Hippocampal formation (tissue), 2 donors: ENCODE measurements at places on chromosomes 7 and 10.

GRCh38 chr7:2803755-2804154 lies 40.4 kb downstream of the GNA12 start:
- DNase-seq, result no peak

GRCh38 chr7:85274454-85274853 lies 87.6 kb upstream of the SEMA3D start:
- DNase-seq, result no peak

GRCh38 chr7:91759205-91759863 lies 121.2 kb downstream of the MTERF1 start:
- no peak for DNase-seq

DNA sequence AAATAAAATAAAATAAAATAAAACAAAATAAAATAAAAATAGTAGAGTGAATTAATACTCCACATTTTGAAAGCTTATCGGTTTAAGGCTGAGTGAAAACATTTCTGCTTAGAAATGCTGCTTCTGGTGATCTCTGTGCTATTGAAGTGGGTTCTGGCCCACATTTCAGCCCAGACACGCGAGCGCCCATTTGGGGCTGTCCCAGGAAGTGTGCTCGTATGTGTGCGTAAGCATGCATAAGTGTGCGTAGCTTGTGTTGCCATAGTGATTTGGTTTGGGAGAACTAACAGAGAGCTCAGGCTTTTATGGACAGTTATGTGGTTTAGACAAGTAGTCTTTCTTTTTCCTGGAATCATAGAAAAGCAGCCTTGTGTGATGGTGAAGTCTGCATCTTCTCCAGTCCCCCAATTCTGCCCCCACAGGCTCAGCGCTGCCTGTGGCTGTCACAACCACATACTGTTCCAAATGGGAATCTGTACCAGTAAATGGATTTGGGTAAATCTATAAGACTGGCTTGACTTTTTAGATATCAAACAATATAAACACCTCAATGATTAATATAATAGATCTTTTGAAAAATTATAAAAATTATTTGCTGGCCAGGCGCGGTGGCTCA lies 29.8 kb upstream of the PURB start:
- DNase-seq, result no peak

DNA sequence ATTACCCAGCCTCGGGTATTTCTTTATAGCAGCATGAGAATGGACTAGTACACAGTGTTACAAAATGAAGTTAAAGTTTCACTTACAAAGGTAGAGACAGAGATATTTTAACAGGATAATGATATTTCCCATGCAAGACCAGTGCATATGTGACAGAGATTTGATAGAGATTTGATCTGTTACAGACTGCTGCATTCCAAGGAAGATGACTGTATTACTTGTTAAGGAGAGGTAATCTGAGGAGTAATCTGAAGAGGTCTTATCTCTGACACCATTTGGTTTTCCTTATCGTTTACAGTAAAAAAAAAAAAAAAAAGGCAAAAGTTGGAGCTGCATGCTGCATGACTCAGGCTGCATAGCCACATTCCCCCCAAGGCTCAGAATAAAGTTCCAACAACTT lies 289.6 kb downstream of the POM121L12 start:
- DNase-seq, result no peak

- no peak for DNase-seq
Observed at GRCh38 chr7:142899661-142900060, 14.1 kb upstream of the TRPV6 start.

DNA sequence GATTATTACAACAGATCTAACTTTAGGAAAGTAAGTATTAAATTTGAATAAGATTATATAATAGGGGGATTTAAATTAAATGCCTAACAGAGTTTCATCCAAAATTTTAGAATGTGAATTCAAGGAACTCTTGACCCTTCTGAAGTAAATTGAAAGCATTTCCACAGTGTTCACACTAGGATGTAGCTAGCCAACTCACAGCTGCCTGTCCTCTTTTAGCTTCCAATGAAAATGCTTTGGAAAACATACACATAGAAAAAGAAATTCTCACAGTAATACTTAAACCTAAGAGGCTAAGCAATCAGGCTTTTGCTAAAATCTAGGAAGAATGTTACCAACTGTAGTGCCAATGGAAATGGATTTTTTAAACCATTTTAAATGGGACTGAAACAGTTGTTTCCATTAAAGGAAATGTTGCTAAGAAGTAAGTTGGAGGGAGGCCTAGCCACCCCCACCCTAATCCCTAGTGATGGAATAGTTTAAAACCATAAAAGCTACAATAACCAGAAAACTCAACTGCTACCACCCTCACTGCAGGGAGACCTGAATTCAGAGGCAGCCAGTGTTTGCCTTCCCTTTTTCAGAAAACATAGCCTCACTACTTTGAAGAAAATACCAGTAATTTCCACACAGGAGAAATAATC lies 58.3 kb downstream of the REEP3 start:
- DNase-seq, result no peak

- no peak for DNase-seq
Observed at GRCh38 chr10:7036951-7037350, 373.9 kb downstream of the SFMBT2 start.

DNA sequence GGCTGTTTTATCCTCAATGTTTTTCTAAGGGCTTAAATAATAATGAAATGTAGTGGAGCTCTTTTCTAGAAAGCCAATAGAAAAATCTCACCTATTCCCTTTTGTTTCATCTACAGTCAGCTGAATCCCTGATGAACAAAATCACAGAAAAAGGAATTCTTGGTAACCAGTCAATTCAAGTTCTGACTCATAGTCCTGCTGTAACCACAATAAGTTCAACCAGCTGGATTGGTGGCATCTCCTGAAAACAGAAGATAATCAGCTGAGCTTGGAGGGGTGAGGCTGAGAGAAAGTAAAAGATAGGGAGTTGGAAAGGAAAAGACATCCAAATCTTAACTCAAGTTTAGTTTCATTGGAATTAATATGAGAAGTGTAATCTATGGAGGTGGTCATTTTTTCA lies 772.1 kb downstream of the CCSER2 start:
- DNase-seq, result no peak

GRCh38 chr10:3836222-3836820 lies 51.3 kb upstream of the KLF6 start:
- DNase-seq, result no peak

DNA sequence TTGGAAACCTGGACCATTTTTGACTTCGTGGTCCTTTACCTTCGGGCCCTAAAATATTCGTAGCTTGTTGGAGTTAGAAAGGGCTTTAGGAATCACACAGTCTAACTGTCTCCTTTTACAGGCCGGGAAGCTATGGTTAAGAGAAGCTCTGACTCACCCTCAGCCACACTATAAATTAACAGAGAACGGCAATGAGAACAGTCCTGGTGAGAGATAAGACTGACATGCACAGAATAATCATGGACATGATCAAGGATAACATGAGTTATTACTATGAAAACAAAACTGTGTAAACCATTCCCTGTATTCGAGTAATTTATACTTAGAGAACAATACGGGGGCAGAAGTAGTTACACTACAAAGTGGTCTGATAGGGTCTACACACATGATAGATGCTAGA lies 162.5 kb upstream of the MALRD1 start:
- DNase-seq, result no peak

GRCh38 chr7:80858141-80858903 lies 60.5 kb downstream of the SEMA3C start:
- no peak for DNase-seq

DNA sequence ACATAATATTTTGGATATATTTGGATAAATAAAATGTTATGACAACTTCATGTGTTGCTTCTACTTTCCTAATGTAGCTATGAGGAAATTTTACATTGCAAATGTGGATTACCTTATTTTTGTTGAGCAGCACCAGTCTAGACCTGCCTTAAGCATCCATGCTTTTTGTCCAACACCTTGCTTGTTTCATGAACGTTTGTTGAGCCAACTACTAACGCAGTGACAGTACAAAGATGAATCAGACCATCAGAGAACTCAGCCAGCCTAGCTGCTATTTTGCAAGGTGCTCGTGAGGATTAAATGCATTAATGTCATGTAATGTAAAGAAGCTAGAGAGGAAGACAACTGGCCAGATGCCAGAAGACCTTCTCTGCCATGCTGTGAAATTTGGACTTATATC lies 1.1 kb upstream of the ZC3HAV1L start:
- no peak for DNase-seq

- DNase-seq, result no peak
Observed at GRCh38 chr10:121059351-121059750, 208.2 kb downstream of the WDR11 start.

DNA sequence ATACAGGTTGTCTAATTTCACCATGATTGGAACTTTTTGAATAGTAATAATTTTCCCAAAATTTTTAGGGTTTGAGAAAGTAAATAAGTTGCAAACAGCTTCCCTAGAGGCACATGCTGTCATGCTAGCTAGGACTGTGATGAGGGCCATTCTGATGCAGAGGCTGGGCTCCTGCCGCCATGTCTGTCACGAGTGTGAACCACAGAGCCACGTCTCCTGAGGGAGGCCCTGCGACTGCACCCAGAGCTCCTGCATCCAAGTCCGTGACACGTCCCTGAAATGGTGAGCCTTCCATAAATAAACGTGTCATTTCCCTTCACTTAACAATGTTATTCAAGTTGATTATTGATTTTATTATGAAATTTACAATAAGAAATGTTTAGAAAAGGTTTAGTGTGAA lies 40.0 kb downstream of the C10orf120 start:
- no peak for DNase-seq

DNA sequence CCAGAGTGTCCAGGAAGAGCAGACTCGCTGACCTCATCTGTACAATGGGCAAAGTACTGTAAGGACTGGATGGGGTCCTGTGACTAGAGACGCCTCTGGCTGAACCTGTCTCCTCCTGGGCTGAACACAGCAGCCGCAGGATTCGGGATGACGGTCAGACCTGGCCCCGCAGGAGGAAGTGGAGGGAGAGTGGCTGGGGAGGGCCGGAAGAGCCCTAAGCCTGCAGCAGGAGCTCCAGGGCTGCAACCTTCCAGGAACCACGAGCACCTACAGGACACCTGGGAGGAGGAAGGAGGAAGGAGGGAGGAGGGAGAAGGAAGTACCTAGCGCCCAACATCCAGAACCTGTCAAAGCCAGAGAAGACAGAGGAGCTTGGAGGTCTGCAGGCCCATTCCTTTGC lies 30.3 kb downstream of the TNRC18 start:
- DNase-seq, result no peak
